Esophagus squamous epithelium (tissue), 5 donors: ENCODE measurements at places on chromosomes 3 and 15.

GRCh38 chr3:11099306-11099705, 55.0 kb upstream of the HRH1 start:
- DNase-seq: no peak

DNA sequence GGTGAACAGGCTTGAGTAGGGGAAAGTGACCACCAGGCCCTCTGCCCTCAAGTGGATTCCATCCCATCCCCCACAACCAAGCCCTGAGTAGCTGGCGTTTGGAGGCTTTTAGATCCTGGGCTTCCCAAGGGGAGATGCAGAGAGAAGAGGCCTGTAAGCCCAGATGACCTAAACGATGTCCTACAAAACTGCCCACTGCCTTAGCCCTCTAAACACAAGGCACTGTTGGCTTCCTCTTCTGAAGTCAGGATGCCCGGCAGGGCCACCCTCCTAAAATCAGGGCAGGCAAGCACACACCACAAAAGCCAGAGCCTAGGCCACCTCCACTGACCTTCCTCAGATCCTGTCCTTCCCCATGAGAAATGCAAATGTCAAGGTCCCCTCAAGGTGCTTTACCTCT, 68.6 kb downstream of the ADCY5 start:
- DNase-seq: no peak

DNA sequence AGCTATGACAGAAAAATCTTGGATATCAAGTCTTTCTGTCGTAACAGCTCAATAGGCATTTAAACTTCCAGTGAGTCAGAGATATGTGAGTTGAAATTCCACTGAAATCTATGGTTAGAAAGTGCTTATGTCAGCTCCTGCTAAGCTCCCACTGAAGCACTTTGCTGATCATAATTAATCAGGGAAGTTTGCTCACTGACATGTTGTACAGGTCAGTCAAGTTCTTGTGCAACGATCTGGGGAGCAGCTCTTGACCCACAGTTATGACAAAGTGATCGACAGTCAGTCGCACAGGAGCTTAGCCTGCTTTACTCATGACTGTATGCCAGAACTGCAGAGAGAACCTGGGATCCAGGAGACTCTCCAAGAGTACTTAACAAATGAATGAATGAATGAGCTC, 453.5 kb downstream of the SOX2 start:
- DNase-seq: no peak

- no peak for DNase-seq
These were observed 18.2 kb upstream of the CEMIP start for GRCh38 chr15:80760960-80761359.

DNA sequence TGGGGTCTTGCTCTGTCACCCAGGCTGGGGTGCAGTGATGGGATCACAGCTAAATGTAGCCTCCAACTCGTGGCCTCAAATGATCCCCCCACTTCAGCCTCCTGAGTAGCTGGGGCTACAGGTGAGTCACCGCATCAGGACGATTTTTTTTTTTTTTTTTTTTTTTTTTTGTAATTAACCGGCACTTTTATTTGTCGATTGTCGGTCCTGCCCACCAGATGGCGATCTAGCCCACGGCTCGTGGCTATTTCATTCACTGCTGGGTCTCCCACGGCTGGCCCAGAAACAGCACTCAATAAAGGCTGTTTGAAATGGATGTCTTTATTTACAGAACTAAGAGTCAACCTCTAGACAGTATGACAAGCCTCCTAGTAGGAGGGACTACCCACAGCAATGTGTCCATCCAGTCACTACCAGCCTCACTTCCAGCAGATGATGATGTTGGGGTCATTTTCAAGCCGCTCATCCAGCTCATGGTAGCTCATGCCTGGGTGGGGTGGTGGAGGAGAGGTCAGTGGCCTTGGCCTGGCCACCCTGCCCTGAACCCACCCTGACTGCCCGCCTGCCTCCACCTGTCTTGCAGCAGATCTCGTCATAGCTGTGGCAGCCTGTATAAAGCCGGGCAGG, 1.8 kb upstream of the ZMYND10 start:
- no peak for DNase-seq

DNA sequence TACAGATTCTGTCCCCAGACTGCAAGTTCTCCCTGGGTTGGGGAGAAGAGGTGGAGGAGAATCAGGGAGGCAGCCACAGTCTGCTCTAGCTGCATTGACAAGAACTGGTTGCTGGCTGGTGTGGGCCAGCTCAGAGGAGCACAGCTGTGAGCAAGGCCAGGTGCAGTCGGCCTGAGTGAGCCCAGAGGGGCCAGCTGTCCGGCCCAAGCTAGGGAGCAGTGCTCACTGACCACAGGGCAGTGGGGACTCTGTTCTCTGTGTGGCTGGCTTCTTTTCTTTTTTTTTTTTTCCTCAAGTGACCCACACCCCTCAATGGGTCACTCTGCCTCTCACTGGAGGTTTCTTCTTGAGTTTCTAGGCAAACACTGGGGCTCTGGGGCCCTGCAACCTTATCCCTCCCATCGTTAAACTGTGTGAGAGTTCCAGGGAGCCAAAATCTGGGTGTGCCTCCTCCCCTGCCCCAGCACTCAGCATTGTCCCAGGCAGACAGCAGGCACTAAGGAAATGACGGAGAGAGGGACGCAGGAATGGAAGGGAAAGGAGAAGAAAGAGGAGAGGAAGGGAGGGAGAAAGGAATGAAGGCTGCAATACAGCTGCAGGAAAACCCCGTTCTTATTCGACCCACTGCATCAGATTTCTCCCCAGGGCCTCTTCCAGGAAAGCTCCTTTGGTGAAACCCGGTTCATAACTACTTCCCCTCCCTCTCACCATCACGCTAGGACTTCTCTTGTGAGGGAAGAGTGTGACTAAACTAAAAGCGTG, 37.7 kb upstream of the HES1 start:
- no peak for DNase-seq

- no peak for DNase-seq
These were observed 44.6 kb upstream of the MME start for GRCh38 chr3:155035553-155035952.

GRCh38 chr15:62099094-62099601, 32.4 kb downstream of the C2CD4A start:
- no peak for DNase-seq

DNA sequence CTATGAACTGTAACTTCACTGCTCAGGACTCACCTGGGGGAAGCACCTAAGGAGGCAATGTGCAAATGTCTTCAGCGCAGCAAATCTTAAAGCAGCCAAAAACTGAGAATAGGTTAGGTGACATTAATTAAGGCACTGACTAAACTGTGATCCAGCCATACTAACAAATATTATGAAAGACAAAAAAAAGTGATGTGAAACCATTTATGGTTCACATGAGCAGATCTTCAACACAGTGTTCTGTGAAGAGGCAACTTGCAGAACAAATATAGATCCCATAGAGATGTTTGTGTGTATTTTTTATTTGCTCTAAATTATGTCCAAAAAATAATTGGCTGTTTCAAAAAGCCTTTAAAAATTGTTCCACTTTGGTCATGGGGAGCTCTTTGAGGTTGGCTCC, 24.1 kb upstream of the MITF start:
- DNase-seq: no peak

GRCh38 chr3:52021489-52022268, 26.0 kb upstream of the RPL29 start:
- DNase-seq: no peak

DNA sequence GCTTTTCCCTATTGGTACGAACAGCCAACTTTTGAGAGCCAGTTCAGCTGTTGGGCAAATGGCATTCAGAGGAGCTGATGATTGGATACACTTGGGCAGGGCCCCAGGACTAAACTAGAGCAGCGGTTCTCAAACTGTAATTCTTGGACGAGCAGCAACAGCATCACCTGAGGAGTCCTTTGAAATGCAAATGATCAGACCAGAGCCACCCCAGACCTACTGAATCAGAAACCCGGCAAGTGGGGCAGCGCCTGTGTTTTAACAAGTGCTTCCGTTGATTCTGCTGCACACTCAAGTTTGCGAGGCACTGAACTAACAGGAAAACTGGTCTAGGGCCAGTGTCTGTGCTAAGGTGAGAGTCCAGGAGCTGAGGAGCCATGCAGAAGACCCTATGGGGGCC, 239.7 kb downstream of the UACA start:
- DNase-seq: no peak

GRCh38 chr3:65339192-65339740, 651.5 kb upstream of the ADAMTS9 start:
- DNase-seq: no peak
